Activated CD4-positive, alpha-beta memory T cell treated with anti-CD3 and anti-CD28 coated beads, Interleukin-2, amount 10 ng/mL, durations not matched to agents 7 days and 5 days (primary cell): ENCODE measurements at places on chromosomes 13 and 19. TPM values are rescaled to one million over a fixed set of nuclear protein-coding genes. Genes with fewer than 3 reads are reported as not detected.
A peak's percentile ranks its signal among the peaks of the same experiment; 100 is the strongest.

Gene ATP4A
- not detected for total RNA-seq

Gene KCTD4
- total RNA-seq = not detected

Gene ZNF708
- 16.7 TPM for total RNA-seq

- H3K27me3 ChIP-seq = no peaks in the 10 kb centered on the region
- no peak for DNase-seq
- no peaks in the 10 kb centered on the region for H3K36me3 ChIP-seq
- H3K27ac ChIP-seq = no peak overlapping the region
Observed at GRCh38 chr13:34335014-34336007, 517.4 kb downstream of the RFC3 start.

- H3K4me1 ChIP-seq = no peaks in the 10 kb centered on the region
- H3K27me3 ChIP-seq = no peaks in the 10 kb centered on the region
- DNase-seq = no peak
- H3K36me3 ChIP-seq = no peaks in the 10 kb centered on the region
- no peak overlapping the region for H3K27ac ChIP-seq
- no peak overlapping the region for H3K4me3 ChIP-seq
Observed at GRCh38 chr13:53064731-53065130, 36.1 kb downstream of the OLFM4 start.

- DNase-seq = no peak
- H3K27me3 ChIP-seq = no peaks in the 10 kb centered on the region
- no peaks in the 10 kb centered on the region for H3K4me1 ChIP-seq
- no peak overlapping the region for H3K27ac ChIP-seq
Observed at GRCh38 chr19:23366437-23366836, 28.8 kb downstream of the ZNF91 start.

- peak overlapping the region; percentile 68 for H3K27ac ChIP-seq
- H3K27me3 ChIP-seq = peaks cover 3% of the 10 kb centered on the region
- peaks cover 51% of the 10 kb centered on the region for H3K4me1 ChIP-seq
- H3K36me3 ChIP-seq = no peaks in the 10 kb centered on the region
- no peak for DNase-seq
Observed at GRCh38 chr19:17802137-17802858, 7.4 kb downstream of the B3GNT3 start.

DNA sequence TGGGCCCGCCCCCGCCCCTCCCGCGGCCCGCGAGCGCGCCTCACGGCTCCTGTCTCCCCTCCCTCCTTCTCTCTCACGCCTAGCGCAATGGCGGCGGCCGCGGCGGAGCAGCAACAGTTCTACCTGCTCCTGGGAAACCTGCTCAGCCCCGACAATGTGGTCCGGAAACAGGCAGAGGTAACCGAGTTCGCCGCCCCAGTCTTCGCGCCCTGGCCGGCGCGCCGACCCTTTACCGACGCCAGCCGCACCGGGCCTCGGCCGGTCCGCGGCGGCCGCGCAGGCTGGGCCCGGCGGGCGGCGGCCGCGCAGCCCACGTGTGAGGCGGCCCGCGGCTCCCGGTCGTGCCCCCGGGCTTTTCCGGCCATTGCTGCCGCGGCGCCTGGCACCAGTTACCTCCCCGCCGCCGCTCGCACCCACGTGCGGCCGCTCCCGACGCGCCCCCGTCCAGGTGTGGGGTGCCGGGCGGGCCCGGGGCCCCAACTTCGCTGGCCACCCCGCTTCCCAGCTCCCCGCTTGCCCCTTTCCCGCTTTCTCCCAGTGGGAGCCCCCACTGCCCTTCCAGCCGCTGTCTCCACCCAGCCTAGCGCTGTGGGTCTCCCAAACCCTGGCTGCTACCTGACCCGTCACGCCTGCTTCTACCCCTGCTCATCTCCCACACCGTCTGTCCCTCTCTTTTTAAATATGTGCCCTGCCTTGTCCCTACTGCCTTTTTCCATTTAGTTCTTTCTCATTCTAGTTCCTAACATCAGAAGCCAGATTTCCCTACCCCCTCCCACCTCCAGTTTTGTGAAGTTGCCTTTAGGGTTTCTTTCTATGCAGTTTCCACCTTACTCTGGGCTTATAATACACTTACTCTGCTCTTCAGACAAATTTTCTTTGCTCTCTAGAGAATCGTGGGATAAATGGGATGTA lies 23.4 kb downstream of the IPO5 start:
- DNase-seq = no peak
- H3K27ac ChIP-seq = peak overlapping the region; percentile 75
- peaks cover 3% of the 10 kb centered on the region for H3K27me3 ChIP-seq
- no peaks in the 10 kb centered on the region for H3K36me3 ChIP-seq
- H3K4me3 ChIP-seq = peak overlapping the region; percentile 84

DNA sequence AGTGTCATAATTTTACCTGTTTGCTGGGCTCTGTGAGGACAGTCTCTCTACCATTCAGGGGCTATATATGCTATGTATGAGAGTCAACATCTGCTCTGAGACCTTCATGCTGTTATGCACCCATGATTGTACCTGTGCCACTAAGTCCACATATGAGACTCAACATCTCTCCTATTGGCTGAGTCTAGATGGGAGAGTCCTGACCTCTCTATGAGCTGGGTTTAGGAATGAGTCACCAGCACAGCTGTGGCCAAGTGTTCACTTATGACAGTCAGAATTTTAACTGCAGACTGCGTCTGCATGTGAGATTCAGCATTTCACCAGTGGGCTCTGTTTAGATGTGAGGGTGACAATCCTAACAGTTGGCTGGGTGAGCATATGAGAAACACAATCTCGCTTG lies 49.5 kb downstream of the ZNF729 start:
- peaks cover 3% of the 10 kb centered on the region for H3K36me3 ChIP-seq
- H3K27me3 ChIP-seq = no peaks in the 10 kb centered on the region
- no peak for DNase-seq
- H3K4me3 ChIP-seq = no peak overlapping the region
- H3K4me1 ChIP-seq = no peaks in the 10 kb centered on the region
- H3K27ac ChIP-seq = no peak overlapping the region
